ENCODE measurements at places on chromosomes 2 and 18. TPM values are rescaled to one million over a fixed set of nuclear protein-coding genes. Genes with fewer than 3 reads are reported as not detected.

The B4GALT6 gene
- 3.4 TPM for total RNA-seq

The RESP18 gene
- total RNA-seq: not detected

The EPG5 gene
- 33.6 TPM for total RNA-seq

The RAB27B gene
- 1.1 TPM for total RNA-seq

The ABCG5 gene
- total RNA-seq: not detected

The RAB17 gene
- 4.5 TPM for total RNA-seq

DNA sequence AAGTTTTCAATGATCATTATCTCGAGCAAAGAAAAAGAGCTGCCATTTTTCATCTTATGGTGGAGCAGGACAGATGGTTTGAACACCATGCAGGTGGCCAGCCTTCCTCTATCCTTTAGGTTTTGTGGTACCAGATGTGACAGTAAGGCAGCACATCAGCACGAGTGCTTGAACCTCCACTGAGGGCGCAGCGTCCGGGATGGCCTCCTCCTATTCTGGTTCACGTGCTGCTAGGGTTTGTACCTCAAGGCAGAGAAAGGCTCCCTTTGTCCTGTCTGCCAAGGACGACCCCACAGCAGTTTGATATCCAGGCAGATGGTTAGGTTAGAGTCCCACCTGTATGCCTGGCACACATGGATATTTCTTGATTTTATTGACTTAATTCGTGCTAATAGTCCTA, 50.2 kb downstream of the DCDC2C start:
- DNase-seq: no peak
- H3K27me3 ChIP-seq: no peaks in the 10 kb centered on the region
- no peaks in the 10 kb centered on the region for H3K36me3 ChIP-seq
- no peak overlapping the region for H3K27ac ChIP-seq

- H3K27ac ChIP-seq: no peak overlapping the region
- no peak for DNase-seq
- H3K4me1 ChIP-seq: no peaks in the 10 kb centered on the region
Measured at GRCh38 chr2:6538607-6539006, 327.1 kb downstream of the CMPK2 start.

DNA sequence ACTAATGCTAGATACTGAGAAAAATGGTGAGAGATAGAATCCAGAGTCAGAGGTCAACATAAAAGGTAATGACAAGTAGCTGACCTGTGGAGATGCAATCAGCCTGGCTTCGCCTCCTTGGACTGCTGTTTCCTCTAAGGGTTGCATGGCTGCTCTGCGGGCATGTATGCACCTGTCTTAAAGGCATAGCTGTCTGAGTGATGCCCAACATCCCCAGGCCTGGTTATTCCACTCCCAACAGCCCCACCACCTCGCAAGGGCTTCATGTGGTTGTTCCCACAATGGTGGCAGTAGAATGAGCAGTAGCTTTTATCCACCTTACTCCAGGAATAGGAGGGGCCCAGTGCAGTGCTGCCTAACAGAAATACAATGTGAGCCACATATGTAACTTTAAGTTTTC, 69.7 kb upstream of the ALK start:
- no peak overlapping the region for H3K27ac ChIP-seq
- DNase-seq: no peak
- no peaks in the 10 kb centered on the region for H3K4me1 ChIP-seq
- H3K36me3 ChIP-seq: no peaks in the 10 kb centered on the region
- H3K4me3 ChIP-seq: no peak overlapping the region

DNA sequence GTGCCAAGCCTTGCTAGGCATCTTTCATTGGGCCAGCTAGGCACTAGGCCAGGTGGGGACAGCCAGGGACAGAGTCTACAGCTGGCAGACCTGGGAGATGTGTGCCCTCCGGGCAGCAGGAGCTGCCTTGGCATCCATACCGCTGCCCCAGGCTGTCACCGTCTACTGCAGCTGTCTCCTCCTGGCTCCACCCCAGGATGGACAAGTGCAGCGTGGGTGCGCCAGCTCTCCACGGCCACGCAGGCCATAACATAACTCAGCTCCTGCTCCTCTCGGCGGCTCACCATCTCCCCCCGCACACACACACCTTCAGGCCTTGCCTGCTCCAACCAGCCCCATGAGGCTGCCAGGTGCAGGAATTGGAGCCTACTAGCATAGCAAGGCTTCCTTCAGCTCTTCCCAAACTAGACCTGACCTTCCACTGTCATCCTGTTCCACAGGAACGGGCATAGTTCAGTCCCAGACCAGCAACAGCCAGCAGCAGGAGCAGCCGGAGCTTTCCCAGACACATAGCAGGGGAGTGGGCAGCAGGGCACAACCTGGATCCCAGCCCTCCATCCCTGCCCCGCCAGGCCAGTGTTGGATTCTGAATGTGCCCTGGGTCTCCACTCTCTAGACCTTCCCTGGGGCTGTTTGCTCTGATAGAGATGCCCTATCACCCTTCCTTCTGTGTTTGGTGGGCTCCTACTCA, 2.5 kb upstream of the ADRA2B start:
- peaks cover 20% of the 10 kb centered on the region for H3K4me1 ChIP-seq
- no peak overlapping the region for H3K4me3 ChIP-seq
- peaks cover 6% of the 10 kb centered on the region for H3K27me3 ChIP-seq
- no peak for DNase-seq
- no peaks in the 10 kb centered on the region for H3K36me3 ChIP-seq

- no peaks in the 10 kb centered on the region for H3K27me3 ChIP-seq
- H3K4me3 ChIP-seq: no peak overlapping the region
- DNase-seq: peak; percentile 59
- H3K4me1 ChIP-seq: no peaks in the 10 kb centered on the region
Measured at GRCh38 chr2:28274911-28275685, 117.6 kb upstream of the FOSL2 start.

DNA sequence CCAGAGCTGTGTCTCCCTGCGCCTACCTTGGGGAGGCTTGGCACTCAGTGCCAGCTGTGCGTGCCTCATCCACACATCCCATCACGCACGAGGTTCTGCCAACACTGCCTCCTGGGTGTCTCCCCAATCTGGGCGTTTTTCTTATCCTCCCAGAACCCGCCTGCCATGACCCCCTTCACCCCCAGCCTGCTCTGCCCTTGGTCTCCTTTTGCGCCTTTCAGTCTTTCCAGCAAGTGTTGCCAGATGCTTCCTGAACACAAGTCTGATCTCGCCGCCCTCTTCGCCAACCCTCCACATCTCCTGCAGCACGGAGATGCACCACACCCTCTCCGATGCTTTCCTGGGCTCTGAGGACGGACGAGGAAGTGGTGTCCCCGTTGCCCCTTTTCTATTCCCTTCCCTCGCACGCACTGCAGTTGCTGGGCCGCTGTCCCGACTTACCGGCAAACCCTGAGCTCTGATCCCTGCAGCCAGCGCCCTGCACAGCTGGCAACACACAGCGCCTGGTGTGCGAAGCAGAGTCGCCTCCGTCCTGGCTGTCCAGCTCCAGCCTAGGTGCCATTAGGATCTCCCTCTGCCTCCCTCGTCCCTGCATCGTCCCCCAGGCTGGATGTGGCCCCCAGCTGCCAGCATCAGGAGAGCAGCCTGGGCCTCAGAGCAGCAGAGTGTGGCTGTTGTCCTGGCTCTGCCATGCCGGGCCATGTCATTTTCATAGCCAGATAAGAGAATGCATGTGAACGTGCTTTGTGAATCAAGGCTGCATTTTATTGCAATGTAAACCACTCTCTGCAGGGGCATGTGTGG, 22.6 kb upstream of the ALLC start:
- DNase-seq: no peak
- H3K36me3 ChIP-seq: no peaks in the 10 kb centered on the region
- no peak overlapping the region for H3K27ac ChIP-seq
- no peaks in the 10 kb centered on the region for H3K27me3 ChIP-seq

- no peaks in the 10 kb centered on the region for H3K4me1 ChIP-seq
- no peak for DNase-seq
- no peak overlapping the region for H3K27ac ChIP-seq
- H3K27me3 ChIP-seq: no peaks in the 10 kb centered on the region
- no peak overlapping the region for H3K4me3 ChIP-seq
Measured at GRCh38 chr2:133855526-133855925, 287.3 kb upstream of the NCKAP5 start.

DNA sequence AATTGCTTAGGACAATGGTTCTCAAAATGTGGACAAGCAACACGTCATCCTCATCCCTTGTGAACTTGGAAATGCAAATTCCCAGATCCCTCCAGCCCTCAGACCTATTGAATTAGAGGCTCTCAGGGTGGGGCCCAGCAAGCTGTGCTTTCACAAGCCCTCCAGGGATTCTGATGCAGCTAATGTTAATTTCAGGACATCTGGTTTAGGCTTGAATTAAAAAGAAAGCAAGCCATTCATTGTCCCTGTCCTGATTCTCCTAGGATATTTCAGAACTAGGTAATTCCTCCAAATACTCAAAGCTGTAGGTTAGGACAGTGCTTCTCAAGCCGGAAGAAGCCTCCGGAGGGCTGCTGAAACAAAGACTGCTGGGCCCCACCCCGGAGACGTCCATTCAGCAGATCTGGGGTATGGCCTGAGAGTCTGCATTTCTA, 26.0 kb upstream of the GLI2 start:
- no peaks in the 10 kb centered on the region for H3K4me1 ChIP-seq
- no peak for DNase-seq
- H3K36me3 ChIP-seq: no peaks in the 10 kb centered on the region
- no peak overlapping the region for H3K4me3 ChIP-seq
- H3K27ac ChIP-seq: no peak overlapping the region
- H3K27me3 ChIP-seq: no peaks in the 10 kb centered on the region

DNA sequence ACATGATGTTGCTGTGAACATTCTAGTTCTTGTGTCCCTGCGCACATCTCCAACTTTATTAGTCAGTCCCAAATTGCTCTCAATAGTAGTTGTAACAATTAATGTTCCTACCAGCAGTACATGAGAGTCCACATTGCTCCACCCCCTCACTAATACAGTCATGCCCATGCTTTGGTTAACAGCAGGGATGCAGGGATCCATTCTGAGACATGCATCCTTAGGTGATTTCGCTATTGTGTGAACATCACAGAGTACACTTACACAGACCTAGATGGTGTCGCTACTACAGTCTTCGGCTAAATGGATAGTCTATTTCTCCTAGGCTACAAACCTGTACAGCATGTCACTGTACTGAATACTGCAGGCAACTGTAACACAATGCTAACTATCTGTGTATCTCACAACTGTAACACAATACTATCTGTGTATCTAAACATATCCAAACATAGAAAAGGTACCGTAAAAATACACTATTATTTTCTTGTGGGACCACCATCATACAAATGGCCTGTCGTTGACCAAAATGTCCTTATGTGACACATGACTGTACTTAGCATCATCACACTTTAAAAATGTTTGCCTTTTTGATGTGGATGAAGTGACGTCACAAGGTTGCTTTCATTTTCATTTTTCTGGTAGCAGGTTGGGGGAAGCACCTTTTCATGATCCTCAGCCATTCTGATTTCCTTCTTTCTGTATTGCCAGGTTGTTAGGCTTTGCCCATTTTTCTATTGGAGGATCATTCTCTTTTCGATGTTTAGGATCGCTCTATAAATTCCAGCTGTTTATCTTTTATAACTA, 82.9 kb upstream of the RNF152 start:
- H3K36me3 ChIP-seq: no peaks in the 10 kb centered on the region
- no peaks in the 10 kb centered on the region for H3K4me1 ChIP-seq
- H3K27me3 ChIP-seq: no peaks in the 10 kb centered on the region
- DNase-seq: no peak
- no peak overlapping the region for H3K27ac ChIP-seq

- H3K4me1 ChIP-seq: no peaks in the 10 kb centered on the region
- H3K27me3 ChIP-seq: no peaks in the 10 kb centered on the region
- no peaks in the 10 kb centered on the region for H3K36me3 ChIP-seq
- H3K4me3 ChIP-seq: no peak overlapping the region
- H3K27ac ChIP-seq: no peak overlapping the region
- DNase-seq: no peak
Measured at GRCh38 chr2:8081130-8081529, 600.7 kb upstream of the ID2 start.

DNA sequence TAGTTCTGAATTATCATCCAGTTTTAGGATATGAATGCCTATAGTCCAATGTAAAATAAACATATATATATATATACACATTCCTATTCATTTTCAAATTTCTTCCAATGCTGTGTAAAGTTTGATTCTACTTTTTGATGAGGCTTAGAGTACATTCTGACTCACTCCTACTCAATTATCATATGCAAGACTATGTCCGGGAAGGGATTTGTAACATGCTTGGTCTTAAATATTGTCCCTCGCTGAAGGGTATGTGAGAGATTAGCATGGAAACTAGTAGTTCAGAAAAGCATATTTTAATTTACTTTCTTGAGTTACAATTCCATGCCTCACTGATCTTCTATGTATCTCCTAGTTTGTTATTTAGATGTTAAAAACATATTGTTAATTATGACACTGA, 377.7 kb upstream of the MAP2 start:
- H3K27ac ChIP-seq: no peak overlapping the region
- no peak overlapping the region for H3K4me3 ChIP-seq
- H3K4me1 ChIP-seq: no peaks in the 10 kb centered on the region
- no peaks in the 10 kb centered on the region for H3K27me3 ChIP-seq

DNA sequence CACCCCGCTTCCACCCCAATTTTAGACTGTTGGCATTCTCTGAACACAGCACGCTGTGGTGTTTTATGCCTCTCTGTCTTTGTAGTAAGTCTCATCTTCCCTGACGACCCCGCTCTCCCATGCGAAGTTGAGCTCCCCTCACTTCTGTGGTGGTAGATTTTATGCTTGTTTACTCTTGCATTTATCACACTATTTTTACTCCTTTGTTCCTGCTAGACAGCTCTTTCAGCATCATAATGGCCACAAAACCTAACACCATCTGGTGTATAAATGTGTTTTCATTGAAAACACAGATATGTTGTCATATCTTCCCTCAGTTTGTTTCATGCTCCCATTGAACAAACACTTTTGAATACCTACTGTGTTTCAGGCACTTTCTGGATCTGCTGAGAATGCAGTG, 57.1 kb downstream of the PKP4 start:
- H3K27ac ChIP-seq: no peak overlapping the region
- H3K27me3 ChIP-seq: no peaks in the 10 kb centered on the region
- H3K36me3 ChIP-seq: no peaks in the 10 kb centered on the region
- no peak for DNase-seq
- no peak overlapping the region for H3K4me3 ChIP-seq

GRCh38 chr2:12831016-12831415, 114.3 kb downstream of the TRIB2 start:
- no peak for DNase-seq
- no peaks in the 10 kb centered on the region for H3K36me3 ChIP-seq
- no peaks in the 10 kb centered on the region for H3K27me3 ChIP-seq

- H3K36me3 ChIP-seq: no peaks in the 10 kb centered on the region
- no peak overlapping the region for H3K4me3 ChIP-seq
- H3K4me1 ChIP-seq: no peaks in the 10 kb centered on the region
- no peaks in the 10 kb centered on the region for H3K27me3 ChIP-seq
- DNase-seq: no peak
Measured at GRCh38 chr2:85935746-85936208, 47.0 kb upstream of the ST3GAL5 start.

DNA sequence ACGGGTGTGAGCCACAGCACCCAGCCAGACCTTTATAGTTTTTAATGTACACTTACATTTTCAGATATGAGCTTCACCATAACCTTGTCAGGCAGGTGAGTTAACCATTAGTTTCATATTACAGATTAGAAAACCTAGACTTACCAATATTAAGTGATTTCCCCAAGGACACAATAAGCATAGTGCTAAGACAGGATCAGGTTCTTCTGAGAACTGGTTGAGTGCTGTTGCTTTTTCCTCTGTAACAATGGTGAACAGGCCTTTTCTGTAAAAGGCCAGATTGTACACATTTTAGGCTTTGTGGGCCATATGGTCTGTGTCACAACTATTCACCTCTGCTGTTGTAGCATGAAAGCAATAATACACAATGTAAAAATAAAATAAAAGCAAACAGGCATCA, 332.0 kb downstream of the PIK3C3 start:
- no peaks in the 10 kb centered on the region for H3K36me3 ChIP-seq
- DNase-seq: no peak
- H3K4me1 ChIP-seq: peaks cover 4% of the 10 kb centered on the region
- H3K4me3 ChIP-seq: no peak overlapping the region
- H3K27ac ChIP-seq: no peak overlapping the region

All from right atrium auricular region (tissue), 2 donors.